ENCODE measurements at places on chromosomes 1 and 21.

DNA sequence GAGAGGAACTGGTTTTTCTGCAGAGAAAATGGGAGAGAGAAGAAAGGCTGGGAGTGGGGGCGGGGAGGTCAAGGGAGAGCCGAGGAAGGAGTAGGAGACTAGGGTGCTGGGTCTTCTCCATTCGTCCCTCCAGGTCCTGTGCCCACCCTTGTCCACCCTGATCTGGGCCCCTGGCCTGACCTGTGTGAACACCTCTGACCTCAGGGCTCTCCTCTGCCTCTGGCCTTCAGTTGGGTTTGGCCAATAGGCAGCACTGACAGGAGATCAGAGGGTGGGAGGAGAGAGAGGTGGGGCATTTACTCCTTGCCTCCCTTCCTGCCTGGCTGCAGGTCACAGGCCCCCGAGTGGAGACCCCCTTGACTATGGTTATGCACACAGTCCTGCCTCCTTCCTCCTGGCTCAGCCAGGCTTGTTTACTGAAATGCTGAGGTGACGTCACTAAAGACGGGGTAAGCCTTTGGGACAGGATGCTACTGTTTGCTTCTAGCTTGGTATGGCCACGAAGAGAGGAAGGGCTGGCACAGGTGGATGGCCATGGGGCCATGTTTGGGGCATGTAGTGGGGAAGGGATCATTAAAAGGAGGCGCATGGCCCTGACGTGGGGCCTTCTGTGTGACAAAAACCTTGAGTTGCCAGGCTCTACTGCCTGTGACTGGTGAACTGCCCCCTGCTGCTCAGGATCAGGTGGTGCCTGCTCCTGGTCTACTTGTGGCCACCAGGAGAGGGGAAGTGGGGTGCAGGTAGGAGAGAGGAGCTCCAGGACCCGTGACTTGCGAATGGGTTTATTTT, 248.7 kb upstream of the CSF3R start:
- DNase-seq, result no peak

DNA sequence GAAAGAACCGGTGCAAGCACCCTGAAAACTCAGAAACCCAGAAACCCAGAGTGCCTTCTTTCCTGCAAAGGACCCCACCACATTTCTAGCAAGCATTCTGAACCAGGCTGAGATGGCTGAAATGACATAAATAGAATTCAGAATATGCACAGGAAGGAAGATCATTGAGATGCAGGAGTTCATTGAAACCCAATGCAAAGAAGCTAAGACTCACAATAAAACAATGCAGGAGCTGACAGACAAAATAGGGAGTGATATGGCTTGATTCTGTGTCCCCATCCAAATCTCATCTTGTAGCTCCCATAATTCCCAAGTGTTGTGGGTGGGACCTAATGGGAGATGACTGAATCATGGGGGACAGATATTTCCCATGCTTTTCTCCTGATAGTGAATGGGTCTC, 22.8 kb upstream of the SGIP1 start:
- DNase-seq, result no peak

GRCh38 chr1:115118086-115118485, 28.8 kb upstream of the TSPAN2 start:
- DNase-seq, result no peak

GRCh38 chr21:39688010-39688409, 57.0 kb upstream of the IGSF5 start:
- no peak for DNase-seq

GRCh38 chr1:89575207-89575606, 50.6 kb downstream of the LRRC8B start:
- no peak for DNase-seq

DNA sequence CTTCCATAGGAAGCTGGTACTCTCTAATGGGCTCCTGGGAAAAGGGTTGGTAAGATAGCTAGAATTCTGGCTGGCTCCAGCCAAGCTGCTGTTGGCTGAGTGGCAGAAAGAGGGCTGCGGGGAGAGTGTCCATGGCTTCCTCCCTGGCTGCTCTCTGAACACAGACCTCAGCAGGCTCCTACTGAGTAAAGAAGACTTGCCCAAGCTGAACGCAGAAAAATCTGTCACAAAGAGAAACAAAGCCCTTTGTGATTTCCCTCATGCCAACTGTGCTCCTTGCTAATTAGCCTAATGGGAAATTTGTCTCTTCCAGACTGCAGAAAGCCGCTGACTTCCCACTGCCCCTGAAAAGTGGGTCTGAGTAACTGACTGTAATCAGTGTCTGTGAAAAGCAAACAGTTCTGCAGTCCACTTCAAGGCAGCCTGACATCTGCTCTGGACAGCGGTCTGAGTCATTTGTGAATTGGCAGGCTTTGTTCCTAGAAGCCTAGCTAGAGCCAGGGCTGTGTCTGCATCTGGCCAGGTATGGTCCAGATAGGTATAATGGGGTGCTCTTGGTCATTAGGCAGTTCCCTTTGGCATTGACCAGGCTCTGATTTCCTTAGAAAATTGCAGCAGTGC, 282.8 kb downstream of the ZNF648 start:
- no peak for DNase-seq

- DNase-seq, result no peak
Measured at GRCh38 chr1:95282518-95282895, 48.5 kb downstream of the RWDD3 start.

GRCh38 chr21:30717105-30717504, 1.5 kb downstream of the KRTAP21-3 start:
- DNase-seq, result no peak

- no peak for DNase-seq
Measured at GRCh38 chr1:117573386-117574023, 32.3 kb upstream of the TENT5C start.

- DNase-seq, result no peak
Measured at GRCh38 chr1:47621977-47622376, 184.1 kb downstream of the FOXD2 start.

DNA sequence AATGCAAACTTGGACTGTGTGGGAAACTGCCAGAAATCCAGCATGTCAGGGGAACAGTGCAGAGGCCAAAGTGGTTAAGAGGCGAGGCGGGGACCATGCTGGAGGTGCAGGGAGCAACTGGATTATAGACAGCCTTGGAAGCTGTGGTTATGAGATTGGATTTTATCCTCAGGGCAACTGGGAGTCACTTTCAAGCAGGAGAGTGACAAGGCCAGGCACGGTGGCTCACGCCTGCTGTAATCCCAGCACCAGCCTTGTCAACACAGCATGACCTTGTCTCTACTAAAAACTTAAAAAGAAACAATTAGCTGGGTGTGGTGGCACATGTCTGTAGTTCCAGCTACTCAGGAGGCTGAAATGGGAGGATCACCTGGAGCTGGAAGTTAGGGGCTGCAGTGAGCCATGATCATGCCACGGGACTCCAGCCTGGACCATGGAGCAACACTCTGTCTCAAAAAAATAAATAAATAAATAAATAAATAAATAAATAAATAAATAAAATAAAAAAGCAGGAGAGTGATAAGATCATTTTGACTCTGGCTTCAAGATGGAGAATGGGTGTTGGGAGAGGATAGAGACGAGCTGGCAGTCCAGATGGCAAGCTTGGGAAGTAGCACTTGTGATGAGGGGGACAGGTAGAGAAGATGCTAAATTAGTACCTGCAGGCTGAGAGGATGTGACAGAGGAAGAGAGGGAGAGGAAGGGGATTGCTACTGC, 3.5 kb downstream of the HAPLN2 start:
- DNase-seq, result no peak

DNA sequence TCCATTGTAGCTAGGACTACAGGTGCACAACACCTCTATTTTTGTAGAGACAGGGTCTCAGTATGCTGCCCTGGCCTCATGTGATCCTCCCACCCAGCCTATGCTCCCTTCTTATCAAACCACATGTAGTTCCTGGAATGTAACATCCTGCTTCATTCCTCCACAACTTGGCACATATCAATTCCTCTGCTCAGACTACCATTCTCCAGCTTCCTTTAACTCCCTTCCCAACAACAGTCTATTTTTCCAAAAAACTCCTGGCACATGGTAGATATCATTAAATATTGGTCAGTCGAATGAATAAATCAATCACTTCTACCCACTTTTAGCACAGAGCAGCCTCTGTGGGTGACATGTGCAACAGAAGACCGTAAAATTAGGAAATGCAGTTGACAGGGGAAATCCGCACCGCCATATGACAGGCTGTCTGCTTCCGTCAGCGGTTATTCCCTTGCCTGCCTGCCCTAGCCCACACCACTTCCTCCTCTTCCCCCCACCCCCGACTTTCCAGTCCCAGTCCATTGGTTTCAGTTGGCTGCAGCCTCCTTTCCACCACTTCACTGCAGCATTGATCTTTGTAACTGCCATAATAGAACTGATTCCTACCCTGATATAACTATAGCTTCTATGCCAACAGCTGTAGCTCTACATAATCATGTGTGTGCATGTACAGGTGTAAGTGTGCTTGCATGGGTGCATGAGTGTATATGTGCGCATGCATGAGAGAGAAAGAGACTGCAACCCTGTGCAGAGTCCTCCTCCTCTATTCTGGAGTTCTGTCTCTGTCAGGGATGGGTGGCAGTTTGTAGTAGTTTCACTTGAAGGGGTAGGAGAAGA, 6.8 kb upstream of the AKR1A1 start:
- no peak for DNase-seq

DNA sequence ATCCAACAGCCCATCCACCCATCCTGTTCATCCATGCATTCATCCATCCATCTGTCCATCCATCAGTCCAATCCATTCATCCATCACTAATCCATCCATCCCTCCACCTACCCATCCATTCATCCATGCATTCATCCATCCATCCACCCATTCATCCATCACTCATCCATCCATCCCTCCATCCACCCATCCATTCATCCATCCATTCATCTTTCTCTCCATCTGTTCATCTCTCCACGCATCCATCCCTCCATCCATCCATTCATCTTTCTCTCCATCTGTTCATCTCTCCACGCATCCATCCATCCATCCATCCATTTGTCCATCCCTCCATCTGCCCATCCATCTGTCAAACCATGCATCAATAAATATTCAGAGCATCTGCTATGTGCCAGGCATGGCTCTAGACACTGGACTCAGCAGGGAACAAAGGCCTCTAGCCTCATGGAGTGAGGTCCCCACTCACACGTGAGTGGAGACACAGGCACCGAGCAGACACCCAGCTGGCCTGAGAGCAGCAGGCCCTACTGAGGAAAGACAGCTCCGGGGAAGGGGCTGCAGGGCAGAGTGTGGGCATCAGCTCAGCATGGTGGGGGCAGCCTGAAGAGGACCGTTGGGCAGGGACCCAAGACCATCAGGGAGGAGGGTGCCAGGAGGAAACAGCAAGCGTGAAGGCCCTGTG, 9.6 kb downstream of the KRTAP10-1 start:
- DNase-seq, result no peak

DNA sequence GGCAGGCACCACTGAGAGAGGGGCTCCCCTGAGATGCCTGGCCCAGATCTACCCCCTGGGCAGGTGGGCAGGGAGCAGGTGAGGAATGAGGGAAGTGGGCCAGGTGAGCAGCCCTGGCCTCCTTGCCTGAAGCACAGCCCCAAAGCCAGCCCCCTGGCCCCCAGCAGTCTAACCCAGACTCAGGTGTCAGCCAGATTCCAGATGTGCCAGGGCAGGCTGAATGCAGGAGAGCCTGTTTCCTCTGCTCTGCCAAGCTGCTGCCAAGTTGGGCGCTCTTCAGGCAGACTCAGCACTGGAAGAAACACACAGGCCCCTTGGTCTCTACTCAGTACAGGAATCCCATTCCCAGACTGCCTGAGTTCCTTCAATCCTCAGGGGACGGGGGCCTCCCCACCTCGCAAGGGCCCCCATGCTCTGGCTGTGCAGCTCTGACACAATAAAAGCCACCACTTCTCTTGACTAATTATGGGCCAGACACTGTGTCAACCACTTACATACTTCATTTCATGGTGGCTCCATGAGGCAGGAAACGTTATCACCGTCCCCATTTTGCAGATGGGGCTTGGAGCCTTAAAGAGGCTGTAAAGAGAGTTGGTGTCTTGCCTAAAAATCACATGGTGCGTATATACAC, 20.4 kb downstream of the ARHGEF19 start:
- DNase-seq, result no peak

GRCh38 chr1:85093644-85094043, 45.3 kb upstream of the MCOLN3 start:
- DNase-seq, result no peak

DNA sequence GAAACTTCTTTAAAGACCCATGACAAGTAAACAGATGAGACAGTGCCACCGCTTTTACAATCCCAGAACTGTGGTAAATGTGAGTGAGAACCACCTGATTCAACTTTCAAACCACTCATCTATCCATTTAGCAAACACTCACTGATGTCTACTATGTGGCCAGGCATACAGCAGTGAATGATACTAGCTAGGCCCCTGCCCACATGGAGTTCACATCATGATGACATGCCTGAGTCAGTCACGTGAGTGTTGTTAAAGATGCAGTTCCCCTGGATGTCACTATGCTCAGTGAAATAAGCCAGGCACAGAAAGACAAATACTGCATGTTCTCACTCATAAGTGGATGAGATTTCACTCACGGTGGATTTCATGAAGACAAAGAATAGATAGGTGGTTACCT, 28.4 kb downstream of the STX6 start:
- no peak for DNase-seq

- DNase-seq, result no peak
Measured at GRCh38 chr1:7389201-7389905, 381.7 kb upstream of the VAMP3 start.

- DNase-seq, result no peak
Measured at GRCh38 chr1:201332021-201332420, 45.5 kb downstream of the TNNT2 start.

GRCh38 chr21:37026499-37026898, 20.0 kb downstream of the RIPPLY3 start:
- no peak for DNase-seq

DNA sequence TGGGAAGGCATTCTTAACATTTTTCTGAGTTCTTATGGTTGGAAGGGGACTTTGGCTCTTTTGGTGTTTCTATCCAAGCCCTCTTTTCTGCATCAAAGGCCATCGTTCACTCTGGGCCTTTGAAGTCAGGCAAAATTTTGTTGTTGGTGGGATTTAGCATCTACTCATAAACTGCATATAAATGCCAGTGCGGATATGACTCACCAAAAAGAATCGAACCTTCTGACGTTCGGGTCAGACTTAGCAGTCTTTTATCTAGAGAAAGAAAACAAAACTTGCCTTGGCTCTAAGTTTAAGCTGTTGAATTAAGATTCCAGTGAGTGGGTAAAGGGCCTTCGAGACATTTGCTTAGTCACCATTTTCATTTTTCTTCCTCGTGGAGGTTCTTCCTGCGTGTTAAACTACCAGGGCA, 51.4 kb downstream of the EVA1C start:
- no peak for DNase-seq

DNA sequence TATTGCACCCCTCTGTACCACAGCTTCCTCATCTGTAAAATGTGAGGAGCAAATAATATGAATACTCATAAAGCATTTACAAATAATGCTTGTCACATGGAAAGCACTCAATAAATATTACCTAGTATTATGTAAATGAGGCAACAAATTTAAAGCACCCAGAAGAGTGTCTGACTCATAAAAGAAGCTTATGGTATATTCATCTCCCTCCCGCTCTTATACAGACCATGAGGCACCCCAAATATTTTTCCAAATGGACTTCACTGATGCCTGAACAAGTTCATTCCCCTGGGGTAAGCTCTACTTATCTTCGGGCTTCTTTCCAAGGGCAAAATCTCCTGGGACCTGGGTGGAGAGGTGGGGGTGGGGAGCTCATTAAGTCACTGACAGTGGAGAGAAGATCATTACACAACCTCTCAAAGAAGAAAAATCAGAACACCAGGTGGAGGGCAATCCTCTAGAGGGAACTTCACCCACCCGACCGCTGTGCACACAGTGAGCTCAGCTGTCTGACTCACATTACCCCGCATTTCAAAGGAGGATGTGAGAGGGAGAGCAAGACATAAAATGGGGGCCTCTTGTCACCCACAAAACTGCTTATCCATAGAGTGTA, 166.2 kb downstream of the ASTN1 start:
- no peak for DNase-seq
